Cerebellum (tissue), 4 donors: ENCODE measurements at places on chromosomes 2 and 18. TPM values are rescaled to one million over a fixed set of nuclear protein-coding genes. Genes with fewer than 3 reads are reported as not detected.

Gene C18orf54
- total RNA-seq = 12.1 TPM

Gene KCNG2
- 2.1 TPM for total RNA-seq

- no peak for DNase-seq
Observed at GRCh38 chr2:29397039-29397438, 281.8 kb downstream of the CLIP4 start.

Gene TDRD15
- total RNA-seq = 0.18 TPM

DNA sequence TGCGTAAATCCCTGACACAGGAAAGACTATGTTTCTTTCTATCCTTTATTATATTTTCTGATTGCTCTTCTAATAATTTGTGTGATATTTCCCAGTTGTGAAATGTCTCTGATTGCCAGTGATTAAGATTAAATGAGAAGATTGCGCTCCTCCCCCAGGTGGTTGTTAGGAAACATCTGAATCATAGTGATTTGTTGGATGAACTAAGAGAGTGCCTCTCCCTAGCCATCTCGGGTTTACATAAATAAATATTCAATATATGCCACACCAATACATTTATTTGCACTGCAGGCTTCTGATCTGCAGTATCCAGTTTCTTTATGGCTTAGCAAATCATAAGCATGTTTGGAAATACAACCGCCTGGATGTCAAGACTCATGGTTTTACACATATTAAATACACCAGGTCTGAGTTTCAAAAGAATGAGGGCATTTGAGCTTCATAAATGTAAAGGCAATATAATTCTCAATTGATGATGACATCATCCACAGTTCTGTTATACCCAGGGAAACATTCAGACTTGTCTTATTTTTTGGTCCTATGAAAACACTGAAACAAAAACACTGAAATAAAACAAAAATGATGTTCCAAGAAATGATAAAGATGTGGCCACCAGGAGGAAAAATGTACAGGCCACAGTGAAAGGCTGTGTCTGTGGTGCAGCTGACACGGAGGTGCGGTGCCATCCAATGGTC lies 826.7 kb upstream of the ACVR2A start:
- no peak for DNase-seq

GRCh38 chr2:118249531-118249930 lies 161.3 kb downstream of the INSIG2 start:
- no peak for DNase-seq

DNA sequence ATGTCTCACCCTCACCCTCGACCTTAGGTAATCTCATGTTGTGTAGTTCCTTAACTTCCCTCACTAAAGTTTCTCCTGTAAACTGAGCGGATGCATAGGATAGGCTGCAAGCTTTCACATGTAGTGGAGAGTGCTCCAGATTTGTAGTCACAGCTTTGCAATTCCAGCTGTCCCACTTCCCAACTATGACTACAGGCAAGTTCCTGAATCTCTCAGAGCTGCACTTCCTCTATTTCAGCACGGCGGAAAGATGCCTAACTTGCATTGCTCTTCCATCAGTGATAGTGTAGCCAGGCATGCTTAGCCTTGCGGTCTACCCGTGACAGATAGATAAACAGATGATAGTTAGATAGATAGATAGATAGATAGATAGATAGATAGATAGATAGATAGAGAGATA lies 183.1 kb upstream of the CCDC68 start:
- no peak for DNase-seq

Gene ZRANB3
- 17.3 TPM for total RNA-seq

Gene SERPINB2
- not detected for total RNA-seq
